ENCODE measurements at places on chromosomes 2 and 18. TPM values are rescaled to one million over a fixed set of nuclear protein-coding genes. Genes with fewer than 3 reads are reported as not detected.

DAW1 gene
- 3.2 TPM for total RNA-seq

IL1A gene
- total RNA-seq, result 0.20 TPM

CRYGD gene
- not detected for total RNA-seq

GKN2 gene
- total RNA-seq, result 1.9 TPM
